Aorta (tissue), 5 donors: ENCODE measurements at places on chromosomes 5 and 9.
A peak's percentile ranks its signal among the peaks of the same experiment; 100 is the strongest.

- no peaks in the 10 kb centered on the region for H3K27me3 ChIP-seq
- no peak overlapping the region for H3K4me3 ChIP-seq
- H3K4me1 ChIP-seq: no peaks in the 10 kb centered on the region
- H3K27ac ChIP-seq: no peak overlapping the region
- DNase-seq: peak; percentile 51
These were observed 56.0 kb downstream of the PSD2 start for GRCh38 chr5:139851558-139851957.

GRCh38 chr5:111439473-111440075, 72.8 kb downstream of the STARD4 start:
- no peaks in the 10 kb centered on the region for H3K36me3 ChIP-seq
- no peak overlapping the region for H3K27ac ChIP-seq
- no peak for DNase-seq
- H3K27me3 ChIP-seq: no peaks in the 10 kb centered on the region

- H3K4me1 ChIP-seq: no peaks in the 10 kb centered on the region
- H3K4me3 ChIP-seq: no peak overlapping the region
- no peaks in the 10 kb centered on the region for H3K36me3 ChIP-seq
- no peak overlapping the region for H3K27ac ChIP-seq
These were observed 354.5 kb upstream of the ZNF608 start for GRCh38 chr5:125100951-125101350.

DNA sequence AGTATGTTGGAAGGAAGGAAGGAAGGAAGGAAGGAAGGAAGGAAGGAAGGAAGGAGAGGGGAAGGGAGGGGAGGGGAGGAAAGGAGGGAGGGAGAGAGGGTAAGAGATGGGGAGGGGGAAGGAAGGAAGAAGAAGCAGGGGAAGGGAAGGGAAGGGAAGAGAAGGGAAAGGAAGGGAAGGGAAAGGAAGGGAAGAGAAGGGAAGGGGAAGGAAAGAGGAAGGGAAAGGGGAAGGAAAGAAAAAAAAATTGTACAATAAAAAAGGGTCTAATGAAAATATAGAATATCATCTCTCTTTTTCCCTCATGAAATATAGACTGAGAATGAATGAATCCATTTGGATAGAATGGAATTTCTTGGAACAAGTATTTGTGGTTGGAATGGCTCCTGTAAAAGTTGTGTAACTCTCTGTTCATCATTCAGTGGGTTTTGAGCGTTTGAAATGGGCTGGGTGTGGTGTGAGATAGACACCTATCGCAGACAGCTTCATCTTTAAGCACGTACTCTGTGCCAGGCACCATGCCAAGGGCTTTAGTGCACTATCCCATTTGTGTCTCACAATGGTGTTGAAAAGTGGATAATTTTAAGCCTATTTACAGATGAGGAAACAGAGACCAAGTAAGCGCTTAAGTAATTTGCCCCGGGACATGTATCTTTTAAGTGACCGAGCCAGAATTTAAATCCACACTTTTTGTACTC, 11.6 kb upstream of the PAPPA start:
- no peaks in the 10 kb centered on the region for H3K27me3 ChIP-seq
- H3K36me3 ChIP-seq: no peaks in the 10 kb centered on the region
- no peaks in the 10 kb centered on the region for H3K4me1 ChIP-seq
- H3K4me3 ChIP-seq: no peak overlapping the region

- no peak overlapping the region for H3K4me3 ChIP-seq
- H3K4me1 ChIP-seq: no peaks in the 10 kb centered on the region
- no peak overlapping the region for H3K27ac ChIP-seq
- peaks cover 4% of the 10 kb centered on the region for H3K36me3 ChIP-seq
These were observed 56.6 kb downstream of the TEK start for GRCh38 chr9:27165670-27166069.

GRCh38 chr9:16640649-16641048, 229.8 kb downstream of the BNC2 start:
- DNase-seq: no peak
- H3K4me3 ChIP-seq: no peak overlapping the region
- H3K36me3 ChIP-seq: no peaks in the 10 kb centered on the region
- no peaks in the 10 kb centered on the region for H3K27me3 ChIP-seq
- peaks cover 3% of the 10 kb centered on the region for H3K4me1 ChIP-seq

DNA sequence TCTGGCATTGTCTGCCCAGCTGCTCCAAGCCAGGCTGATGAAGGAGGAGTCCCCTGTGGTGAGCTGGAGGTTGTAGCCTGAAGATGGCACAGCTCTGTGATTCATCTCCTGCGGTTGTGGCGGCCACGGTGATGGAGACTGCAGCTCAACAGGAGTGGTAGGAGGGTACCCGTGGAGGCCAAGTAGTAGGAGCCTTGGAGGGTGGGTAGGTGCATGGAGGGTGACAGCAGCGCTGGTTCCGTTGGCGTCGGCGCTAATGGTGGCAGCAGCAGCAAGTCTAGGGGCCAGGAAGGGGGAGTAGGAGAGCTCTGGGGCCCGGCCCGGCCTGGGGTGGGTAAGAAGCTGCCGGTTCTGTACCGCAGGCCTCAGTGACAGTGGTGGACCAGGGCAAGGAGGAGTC, 22.4 kb upstream of the TRIM52 start:
- no peaks in the 10 kb centered on the region for H3K27me3 ChIP-seq
- H3K27ac ChIP-seq: no peak overlapping the region
- no peaks in the 10 kb centered on the region for H3K4me1 ChIP-seq

GRCh38 chr9:126056312-126057021, 270.2 kb upstream of the MVB12B start:
- no peak overlapping the region for H3K4me3 ChIP-seq
- peak; percentile 31 for DNase-seq
- no peaks in the 10 kb centered on the region for H3K36me3 ChIP-seq

DNA sequence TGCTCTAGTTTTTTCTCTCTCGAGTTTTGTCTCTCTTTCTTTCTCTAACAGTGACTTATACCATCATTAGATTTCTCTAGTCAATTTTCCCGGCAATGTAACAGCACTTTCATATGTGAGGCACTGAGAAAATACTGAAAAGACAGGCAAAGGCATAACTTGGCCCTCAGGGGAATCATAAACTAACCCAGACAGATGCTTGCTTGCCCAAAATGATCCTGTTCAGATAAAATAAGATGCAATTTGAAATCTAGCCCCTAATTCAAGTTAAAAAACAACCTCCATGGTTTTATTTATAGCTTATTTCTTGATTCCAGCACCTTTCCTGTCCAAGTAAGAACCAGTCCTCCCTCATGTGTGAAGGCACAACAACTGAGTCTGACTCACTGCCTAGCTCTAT, 294.6 kb downstream of the GAS1 start:
- no peak overlapping the region for H3K4me3 ChIP-seq
- H3K4me1 ChIP-seq: no peaks in the 10 kb centered on the region
- no peak overlapping the region for H3K27ac ChIP-seq
- no peaks in the 10 kb centered on the region for H3K36me3 ChIP-seq
- no peak for DNase-seq

- no peak for DNase-seq
- no peaks in the 10 kb centered on the region for H3K27me3 ChIP-seq
- H3K4me1 ChIP-seq: no peaks in the 10 kb centered on the region
- H3K4me3 ChIP-seq: no peak overlapping the region
- H3K27ac ChIP-seq: no peak overlapping the region
These were observed 5.2 kb upstream of the ISL1 start for GRCh38 chr5:51378061-51378409.

- DNase-seq: no peak
- H3K27me3 ChIP-seq: no peaks in the 10 kb centered on the region
- H3K4me3 ChIP-seq: no peak overlapping the region
- no peaks in the 10 kb centered on the region for H3K4me1 ChIP-seq
- no peak overlapping the region for H3K27ac ChIP-seq
These were observed 21.0 kb downstream of the PLAC8L1 start for GRCh38 chr5:146084376-146084775.

DNA sequence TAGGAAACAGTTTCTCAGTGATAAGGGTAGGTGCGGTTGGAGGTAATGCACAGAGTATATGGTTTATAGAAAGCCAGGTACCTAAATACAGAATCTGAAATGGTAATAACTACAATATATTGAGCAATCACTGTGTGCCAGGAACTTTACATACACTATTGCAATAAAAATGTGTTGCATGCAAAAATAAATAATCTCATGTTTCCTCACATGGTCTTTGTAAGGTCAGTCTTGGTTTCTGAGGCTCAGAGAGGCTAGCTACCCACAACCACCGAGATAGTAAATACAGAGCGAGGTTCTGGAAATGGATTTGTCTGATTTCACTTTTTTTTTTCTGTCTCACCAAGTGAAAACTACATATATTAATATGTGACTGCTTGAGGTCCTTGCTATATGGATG, 128.9 kb downstream of the CAMK4 start:
- no peak overlapping the region for H3K4me3 ChIP-seq
- no peak for DNase-seq
- no peaks in the 10 kb centered on the region for H3K36me3 ChIP-seq
- H3K27me3 ChIP-seq: no peaks in the 10 kb centered on the region

GRCh38 chr9:78210841-78211301, 25.0 kb upstream of the CEP78 start:
- no peak overlapping the region for H3K4me3 ChIP-seq
- no peak overlapping the region for H3K27ac ChIP-seq
- no peaks in the 10 kb centered on the region for H3K4me1 ChIP-seq
- no peaks in the 10 kb centered on the region for H3K27me3 ChIP-seq
- no peaks in the 10 kb centered on the region for H3K36me3 ChIP-seq

- H3K4me3 ChIP-seq: peak overlapping the region; percentile 23
- no peak overlapping the region for H3K27ac ChIP-seq
- H3K27me3 ChIP-seq: no peaks in the 10 kb centered on the region
- DNase-seq: no peak
- no peaks in the 10 kb centered on the region for H3K36me3 ChIP-seq
- H3K4me1 ChIP-seq: no peaks in the 10 kb centered on the region
These were observed 275 bp downstream of the AHRR start for GRCh38 chr5:321726-322251.

DNA sequence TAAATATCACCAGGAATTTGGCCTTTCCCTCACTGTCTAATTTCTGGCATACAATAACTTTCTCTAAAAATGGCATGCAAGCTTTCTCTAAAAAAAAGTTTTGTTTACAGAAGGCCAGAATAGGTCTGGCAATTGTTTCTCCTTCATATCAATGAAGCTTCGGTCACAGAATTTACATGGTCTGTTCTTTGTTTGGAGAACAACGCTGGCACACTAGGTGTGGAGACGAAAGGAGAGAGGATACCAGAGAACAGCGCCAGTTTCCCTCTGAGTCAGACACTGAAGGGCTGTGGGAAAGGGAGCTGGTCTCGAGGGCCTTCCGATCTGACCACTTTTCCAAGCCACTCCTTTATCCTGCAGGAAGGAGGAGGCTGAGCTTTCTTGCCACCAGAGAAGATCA, 60.1 kb upstream of the ITGA1 start:
- no peaks in the 10 kb centered on the region for H3K4me1 ChIP-seq
- H3K27ac ChIP-seq: no peak overlapping the region
- no peaks in the 10 kb centered on the region for H3K36me3 ChIP-seq
- peak; percentile 52 for DNase-seq
- H3K4me3 ChIP-seq: no peak overlapping the region
- H3K27me3 ChIP-seq: no peaks in the 10 kb centered on the region

DNA sequence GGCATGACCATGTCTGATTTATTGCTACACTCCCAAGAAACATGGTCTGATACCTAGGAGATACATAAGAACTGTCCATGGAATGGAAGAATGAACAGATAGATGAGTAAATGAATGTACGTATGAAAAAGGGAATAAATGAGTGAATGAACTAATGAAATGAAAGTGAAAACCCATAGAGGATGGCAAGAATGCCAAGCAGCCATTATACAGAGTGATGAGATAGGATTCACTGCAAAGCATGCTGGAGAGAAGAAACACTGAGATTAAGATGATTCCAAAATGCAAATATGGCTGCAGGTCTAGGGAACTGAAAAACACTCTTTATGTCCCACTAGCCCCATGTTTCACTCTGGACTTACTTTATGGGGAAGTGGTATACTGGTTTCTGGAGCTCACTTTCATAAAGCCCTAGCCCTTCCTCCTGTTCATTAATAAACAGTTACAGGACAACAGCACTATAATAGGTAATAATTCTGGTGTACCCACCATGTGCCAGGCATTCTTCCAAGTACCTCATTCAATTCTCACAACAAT, 170.3 kb upstream of the RAD23B start:
- no peak overlapping the region for H3K4me3 ChIP-seq
- H3K27ac ChIP-seq: no peak overlapping the region
- no peaks in the 10 kb centered on the region for H3K27me3 ChIP-seq
- H3K36me3 ChIP-seq: no peaks in the 10 kb centered on the region

DNA sequence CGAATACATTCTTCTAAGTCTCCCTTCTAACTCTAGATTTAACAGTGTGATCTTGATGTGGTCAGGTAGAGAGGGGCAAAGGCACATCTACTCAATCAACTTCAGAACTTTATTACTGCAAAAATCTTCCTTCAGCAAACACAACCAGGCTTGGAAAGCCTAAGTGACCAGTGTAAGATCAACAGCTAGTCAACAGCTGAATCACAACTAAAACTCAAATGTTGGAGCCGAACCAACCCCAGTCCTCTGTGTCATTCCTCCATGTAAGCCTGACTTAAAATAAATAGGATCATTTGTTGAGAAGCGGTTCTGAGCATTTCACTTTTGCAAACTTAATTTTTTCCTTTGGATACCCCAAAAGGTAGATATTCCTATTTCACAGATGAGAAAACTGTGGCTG, 352.7 kb downstream of the EBF1 start:
- peaks cover 6% of the 10 kb centered on the region for H3K4me1 ChIP-seq
- no peak overlapping the region for H3K4me3 ChIP-seq
- H3K36me3 ChIP-seq: no peaks in the 10 kb centered on the region

DNA sequence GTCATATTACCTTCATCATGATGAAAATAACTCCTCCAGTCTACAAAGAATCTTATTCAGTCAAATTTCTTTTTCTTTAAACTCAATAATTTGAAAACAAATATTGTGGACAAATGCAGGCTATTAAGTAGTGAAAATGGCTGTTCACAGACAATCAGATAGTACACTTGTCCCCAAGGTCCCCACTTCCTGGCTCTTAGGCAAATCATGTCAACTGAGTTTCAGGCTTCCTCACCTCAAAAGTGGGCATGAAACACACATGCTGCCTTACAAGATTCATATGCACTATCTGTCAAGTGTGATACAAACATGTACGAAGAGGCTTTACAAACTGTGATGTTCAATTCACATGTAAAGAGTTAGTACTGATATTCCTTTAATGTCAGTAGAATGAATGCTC, 385.2 kb upstream of the SEMA6A start:
- DNase-seq: no peak
- no peaks in the 10 kb centered on the region for H3K36me3 ChIP-seq
- H3K27me3 ChIP-seq: no peaks in the 10 kb centered on the region
- H3K4me3 ChIP-seq: no peak overlapping the region

DNA sequence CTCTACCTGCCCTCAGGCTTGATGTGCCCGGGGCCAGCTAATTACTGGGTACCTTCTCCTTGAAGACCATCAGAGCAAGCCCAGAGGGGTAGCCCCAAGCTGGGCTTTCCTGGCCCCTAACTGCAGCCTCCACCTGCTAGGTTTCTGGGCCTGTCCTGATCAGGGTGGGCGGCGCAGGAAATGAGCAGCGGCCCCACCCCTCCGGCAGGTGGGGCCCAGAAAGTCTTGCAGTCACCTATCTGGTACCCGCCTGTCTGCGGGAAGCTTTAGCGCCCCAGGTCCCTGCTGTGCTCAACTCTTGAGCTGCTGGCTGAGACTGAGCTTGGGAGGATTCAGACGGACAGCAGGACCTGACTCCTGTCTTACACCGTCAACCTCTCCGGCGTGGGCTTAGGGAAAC, 37.1 kb upstream of the LHX2 start:
- DNase-seq: no peak
- no peak overlapping the region for H3K27ac ChIP-seq
- no peaks in the 10 kb centered on the region for H3K4me1 ChIP-seq
- H3K4me3 ChIP-seq: no peak overlapping the region
- no peaks in the 10 kb centered on the region for H3K27me3 ChIP-seq
